ENCODE measurements at places on chromosomes 4 and X. TPM values are rescaled to one million over a fixed set of nuclear protein-coding genes. Genes with fewer than 3 reads are reported as not detected.
A peak's percentile ranks its signal among the peaks of the same experiment; 100 is the strongest.

APOO gene
- total RNA-seq: 5.9 TPM

DNA sequence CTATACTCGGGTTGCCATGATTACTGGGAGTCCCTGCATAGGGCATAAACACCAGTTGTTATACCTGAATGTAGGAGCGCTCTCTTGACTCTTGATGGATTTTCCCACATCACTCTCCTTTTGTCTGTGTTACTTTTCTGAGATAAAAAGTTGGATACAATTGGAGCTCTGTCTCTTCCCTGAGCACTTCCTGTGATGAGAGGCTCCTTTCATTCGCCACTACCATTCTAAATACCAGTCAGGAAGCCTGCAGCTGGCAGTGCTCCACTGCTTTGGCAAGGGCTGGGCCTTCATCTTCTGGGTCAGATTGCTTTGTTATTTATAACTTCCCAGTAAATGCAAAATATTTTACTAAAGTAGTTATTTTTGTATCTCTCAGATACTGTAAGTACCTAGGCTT is 13.9 kb downstream of the TCEANC start:
- peak; percentile 64 for DNase-seq

- DNase-seq: peak; percentile 30
Measured at GRCh38 chr4:102575369-102576129, 74.4 kb downstream of the NFKB1 start.

- no peak for DNase-seq
Measured at GRCh38 chrX:74656079-74656745, 41.8 kb upstream of the RLIM start.

DNA sequence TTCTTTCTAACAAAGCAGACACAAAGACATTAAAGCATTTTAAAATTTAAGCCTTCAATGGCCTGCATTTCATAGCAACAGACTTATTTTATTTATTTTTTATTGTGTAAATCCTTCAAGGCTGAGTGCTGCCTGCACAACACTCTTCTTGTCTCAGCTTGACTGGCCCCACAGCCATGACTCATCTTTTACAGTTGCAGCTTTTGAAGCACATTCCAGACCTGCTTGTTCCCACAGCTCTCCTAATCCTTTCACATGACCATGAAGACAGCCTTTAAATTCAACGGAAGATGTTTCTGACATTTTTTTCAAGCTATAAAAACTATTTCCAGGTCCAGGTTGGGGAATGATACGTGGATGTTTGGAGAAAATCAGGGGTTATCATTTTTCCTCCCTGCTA is 276.9 kb upstream of the TACR3 start:
- no peak for DNase-seq
